CD4-positive, alpha-beta T cell treated with Interleukin-12 subunit alpha and Interleukin-12 subunit beta, for 1 hour (primary cell): ENCODE measurements at places on chromosomes 1 and 21.
A peak's percentile ranks its signal among the peaks of the same experiment; 100 is the strongest.

GRCh38 chr1:229119161-229119560 is 151.8 kb upstream of the RAB4A start:
- no peak for DNase-seq

- DNase-seq = no peak
Measured at GRCh38 chr1:204146965-204147364, 4.9 kb downstream of the ETNK2 start.

GRCh38 chr1:59223989-59224634 is 72.8 kb upstream of the FGGY start:
- no peak for DNase-seq

DNA sequence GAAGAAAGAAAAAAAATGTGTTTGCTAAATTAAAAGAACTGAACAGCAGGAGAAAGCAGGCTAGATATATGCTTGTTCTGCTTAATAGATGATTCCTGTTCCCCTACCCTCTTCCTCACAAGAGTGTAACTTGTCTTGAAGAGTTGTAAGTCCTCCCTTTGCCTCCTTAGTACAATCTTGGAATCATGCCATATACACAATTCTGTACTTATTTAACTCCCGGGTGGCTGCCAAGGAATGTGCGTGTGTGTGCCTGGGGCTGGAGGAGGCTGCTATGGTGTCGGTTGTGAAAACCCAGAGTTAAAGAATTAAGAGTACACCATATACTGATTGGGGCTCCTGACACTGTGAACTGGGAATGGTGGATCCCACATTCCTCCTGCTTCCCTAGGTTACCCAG is 194.2 kb downstream of the SIPA1L2 start:
- DNase-seq = no peak

- DNase-seq = no peak
Measured at GRCh38 chr21:29130270-29130969, at the start of gene MAP3K7CL. MAP3K7CL (plus strand) TSS chr21:29130644; CDS start chr21:29133345, 2,701 bp downstream.

GRCh38 chr1:185376840-185377635 is 60.0 kb upstream of the IVNS1ABP start:
- no peak for DNase-seq

DNA sequence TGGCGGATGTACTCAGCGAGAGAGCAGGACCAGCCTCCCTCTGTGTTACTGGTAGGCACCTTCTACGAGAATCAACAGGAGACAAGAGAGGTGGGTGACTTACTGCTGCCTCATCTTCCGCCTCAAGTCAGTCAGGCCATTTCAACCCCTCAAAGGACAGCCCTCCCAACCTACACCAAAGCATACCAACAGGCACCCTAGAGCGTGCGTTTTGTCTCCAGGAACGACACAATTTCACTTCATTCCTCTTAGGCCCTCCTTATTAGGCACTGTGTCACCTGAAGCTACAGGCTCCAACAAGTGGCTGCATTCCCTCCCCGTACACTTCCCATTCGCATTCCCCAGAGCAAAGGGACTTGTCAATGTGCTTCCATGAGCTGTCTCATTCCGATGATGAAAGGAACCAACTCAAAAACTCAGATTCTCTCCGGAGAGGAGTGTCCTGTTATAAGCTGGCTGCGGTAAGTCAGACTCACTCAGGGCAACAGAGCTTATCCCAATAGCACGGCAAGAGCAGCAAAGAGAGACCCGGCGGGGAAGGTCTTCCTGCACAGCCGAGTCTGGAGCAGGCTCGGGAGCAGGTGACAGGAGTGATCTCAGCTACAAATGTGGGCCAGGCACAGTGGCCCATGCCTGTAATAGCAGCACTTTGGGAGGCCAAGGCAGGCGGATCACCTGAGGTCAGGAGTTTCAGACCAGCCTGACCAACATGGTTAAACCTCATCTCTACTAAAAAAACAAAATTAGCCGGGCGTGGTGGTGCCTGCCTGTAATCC is 120.6 kb upstream of the IFFO2 start:
- DNase-seq = no peak

DNA sequence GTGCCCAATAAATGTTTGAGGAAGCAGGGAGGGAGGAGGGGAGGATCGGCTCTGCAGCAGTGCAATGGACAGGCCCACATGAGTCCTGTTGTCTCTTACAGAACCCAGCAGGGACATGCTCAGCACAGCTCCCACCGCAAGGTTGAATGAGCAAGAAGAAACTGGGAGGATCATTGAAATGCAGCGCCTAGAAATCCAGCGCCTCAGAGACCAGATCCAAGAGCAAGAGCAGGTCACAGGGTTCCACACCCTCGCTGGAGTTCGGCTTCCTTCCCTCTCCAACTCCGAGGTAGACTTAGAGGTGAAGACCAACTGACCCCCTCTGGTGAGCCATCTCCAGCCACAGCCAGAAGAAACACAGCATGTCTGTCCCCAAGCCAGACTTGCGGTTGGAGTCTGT is 15.9 kb upstream of the TMEM125 start:
- no peak for DNase-seq

DNA sequence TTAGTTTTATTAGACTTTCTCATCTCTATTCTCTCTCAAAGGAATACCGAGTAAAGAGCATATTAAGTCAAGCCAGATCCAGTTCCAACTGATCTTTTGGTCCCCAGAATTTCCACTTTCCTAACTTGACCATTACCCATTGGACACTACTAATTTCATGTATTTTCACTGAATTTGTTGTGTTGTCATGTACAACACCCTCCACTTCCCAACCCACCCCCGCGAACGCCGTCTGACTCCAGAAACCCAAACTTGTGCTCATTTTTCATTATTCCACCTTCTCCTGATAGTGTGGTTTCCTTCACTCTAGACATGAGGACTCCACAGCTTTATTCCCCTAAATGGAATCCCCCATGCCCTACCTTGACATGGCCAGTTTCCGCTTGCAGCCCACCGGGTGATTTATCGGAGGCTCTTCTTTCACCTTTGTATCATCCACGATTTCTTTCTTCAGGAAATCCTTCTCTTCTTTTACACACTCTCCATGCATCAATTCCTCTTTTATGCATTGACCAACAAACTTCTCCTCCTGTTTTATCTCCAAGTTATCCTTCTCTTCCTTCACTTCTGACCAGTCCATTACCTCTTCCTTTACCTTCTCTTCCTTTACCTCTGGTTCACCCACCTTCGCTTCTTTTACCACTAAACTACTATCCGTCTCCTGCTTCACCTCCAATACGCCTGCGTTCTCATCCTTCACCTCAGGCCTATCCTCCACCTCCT is 805 bp downstream of the ZNHIT6 start:
- no peak for DNase-seq

DNA sequence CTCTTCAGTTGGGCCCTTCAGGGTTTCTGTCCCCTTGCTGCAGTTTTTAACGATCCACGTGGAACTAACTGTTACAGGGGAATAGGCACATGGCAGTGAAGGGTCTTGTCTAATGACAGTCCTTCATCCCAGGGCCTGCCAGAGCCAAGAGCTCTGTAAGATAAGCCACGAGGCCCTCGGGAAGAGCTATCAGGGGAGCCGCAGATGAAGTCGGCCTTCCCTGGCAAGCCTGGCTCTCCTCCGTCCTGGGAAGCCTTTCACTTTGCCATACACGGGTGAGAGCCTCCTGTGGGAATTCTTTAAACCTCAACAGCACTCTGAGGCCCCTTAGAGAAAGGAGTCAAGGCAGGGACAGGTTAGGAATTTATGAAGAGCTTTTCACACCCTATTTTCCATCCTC is 29.0 kb downstream of the ACP6 start:
- no peak for DNase-seq

DNA sequence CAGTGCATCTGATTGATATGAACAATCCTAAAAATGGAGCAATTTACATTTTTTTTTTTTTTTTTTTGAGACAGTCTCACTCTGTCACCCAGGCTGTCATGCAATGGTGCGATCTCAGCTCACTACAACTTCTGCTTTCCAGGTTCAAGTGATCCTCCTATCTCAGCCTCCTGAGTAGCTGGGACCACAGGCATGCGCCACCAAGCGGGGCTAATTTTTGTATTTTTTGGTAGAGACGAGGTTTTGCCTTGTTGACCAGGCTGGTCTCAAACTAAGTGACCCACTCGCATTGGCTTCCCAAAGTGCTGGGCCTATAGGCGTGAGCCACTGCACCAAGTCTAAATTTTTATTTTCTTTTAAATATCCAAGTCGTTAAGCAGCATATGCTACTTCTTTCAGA is 109.0 kb downstream of the FAF1 start:
- no peak for DNase-seq

DNA sequence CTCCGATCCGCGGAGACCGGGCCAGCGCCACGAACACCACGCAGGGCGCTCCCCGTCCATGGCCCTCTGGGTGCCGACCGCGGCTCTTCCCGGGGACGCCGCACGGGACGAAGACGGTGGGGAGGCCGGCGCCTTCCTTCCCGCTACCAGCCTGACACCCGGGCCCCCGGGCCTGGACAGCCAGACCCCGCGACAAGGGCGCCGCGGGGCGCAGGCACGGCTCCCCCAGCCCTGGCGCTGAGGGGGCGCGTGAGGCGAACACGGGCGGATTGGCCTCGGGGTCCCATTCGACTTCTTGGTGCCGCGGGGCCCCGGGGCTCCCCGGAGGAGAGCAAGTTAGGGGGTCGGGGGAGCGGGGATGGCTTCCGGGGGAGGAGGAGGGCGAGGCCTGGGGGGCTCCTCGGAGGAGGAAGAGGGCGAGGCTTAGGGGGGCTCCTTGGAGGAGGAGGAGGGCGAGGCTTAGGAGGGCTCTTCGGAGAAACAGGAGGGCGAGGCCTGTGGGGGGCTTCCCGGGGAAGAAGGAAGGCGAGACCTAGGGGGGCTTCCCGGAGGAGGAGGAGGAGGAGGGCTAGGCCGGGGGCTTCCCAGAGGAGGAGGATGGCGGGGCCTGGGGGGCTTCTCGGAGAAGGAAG is 537 bp upstream of the KLHL17 start:
- DNase-seq = no peak

GRCh38 chr21:17783481-17784179 is 35.5 kb downstream of the C21orf91 start:
- DNase-seq = peak; percentile 58

- no peak for DNase-seq
Measured at GRCh38 chr1:220894025-220894923, 15.0 kb downstream of the HLX start.

DNA sequence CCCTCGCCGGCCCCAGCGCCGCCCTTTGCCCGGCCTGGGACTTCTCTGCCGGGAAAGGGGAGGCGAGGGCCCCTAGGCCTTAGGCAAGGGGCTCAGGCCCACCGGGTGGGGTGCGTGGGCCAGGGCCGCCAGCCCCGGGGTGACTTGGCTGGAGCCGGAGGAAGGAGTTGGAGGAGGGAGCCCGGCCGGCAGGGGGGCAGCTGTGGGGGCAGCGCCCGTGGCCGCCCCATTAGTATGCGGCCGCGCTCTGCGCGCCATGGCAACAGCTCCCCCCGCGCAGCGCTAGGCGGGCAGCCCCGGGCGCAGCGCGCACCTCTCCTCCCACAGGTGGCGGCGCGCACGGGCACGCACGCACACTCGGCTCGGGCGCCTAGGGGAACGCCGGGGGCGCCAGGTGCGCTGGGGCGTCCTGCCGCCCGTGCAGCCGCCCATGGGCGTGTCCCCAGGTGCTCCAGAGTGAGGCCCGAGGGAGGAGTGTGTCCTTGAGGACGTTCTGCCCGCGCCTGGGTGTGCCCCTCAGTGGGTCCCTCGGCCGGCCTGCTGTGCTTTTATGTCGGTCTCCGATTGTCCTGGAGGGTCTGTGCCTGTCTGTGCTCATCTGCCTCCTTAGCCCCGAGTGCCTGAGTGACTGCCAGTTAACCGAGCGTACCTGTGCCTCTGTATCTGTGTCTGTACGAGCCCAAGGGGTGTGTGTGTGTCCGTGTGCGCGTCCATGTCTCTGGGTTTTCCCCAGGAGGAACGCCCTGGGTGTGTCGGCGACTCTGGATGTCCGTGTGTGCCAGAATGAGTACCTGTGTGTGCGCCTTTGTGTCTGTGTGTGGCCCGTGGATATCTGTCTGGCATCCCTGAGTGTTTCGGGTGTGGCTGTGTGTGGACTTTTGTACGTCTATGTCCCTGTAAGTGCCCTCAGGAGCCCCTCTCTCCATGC is 38.2 kb upstream of the WASF2 start:
- DNase-seq = peak; percentile 57

DNA sequence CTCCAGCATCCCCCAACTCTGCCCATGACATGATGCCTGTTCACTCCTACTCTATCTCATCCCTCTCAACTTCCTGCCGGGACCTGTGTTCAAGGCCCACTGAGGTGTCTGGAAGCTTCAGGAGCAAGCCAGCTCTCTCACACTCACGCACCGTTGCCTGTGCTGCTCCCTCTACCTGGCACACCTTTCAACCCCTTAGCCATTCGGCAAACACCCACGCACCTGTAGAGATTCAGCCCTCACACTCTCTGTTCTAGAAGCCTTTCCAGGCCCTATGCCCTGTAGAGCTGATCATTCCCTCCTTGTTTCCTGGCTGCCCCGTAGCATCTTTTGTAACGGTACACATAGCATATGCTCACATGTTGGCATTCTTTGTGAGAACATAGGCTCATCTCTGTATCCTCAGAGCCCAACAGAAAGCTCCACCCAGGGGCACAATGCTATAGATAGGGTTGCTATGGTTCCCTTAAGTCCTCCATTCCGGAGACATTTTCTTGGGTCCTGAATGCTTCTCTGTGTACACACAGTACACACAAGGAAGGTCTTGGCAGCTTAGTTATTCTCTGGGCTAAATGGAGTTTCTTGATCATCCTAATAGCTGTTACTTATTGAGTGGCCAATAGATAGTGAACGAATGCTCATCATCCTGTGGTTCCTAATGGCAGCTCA is 1.3 kb downstream of the C8B start:
- no peak for DNase-seq

DNA sequence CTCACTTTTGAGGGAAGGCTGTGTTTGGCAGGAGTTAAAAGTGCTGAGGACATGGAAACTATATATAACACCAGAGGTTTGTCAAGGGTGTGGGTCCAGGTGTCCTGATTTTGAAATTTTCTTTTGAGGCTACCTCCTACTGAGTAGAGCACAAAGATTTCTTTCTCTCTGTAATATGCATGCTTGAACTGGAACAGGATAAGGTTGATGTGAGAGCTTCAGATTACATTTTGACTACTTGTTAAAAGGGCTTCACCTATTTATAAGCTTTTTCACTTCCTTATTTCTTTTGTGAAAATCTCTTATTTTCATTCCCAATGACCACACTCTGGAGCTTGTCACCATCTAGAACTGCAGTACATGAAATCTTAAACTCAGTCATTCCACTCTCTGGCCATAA is 59.8 kb upstream of the PLA2G4A start:
- DNase-seq = no peak

DNA sequence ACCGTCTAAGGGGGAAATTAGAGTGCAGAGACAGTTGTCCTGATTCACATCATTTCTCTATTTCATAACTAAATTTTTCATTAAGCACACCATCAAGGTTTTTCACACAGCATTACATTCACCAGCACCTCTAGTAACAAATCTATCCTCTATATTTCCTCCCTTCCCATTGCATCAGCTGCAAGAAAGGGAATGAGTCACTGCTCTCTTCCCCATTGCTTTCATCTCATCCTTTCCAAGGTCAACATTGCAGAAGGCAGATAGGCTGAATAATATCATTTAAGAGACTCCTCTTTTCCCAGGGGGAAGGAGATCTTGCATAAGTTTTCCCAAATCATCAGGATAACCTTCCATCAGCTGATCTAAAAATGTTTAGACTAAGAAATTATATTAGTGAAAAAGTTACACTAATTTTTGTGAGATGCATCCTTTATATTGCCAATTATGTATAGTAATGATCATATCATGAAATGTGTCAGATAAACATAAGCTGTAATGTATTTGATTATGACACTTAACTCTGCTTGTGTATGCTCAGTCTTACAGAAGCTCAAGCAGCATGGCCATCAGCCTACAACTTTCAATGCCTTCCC is 4.3 kb downstream of the INTS7 start:
- no peak for DNase-seq

- no peak for DNase-seq
Measured at GRCh38 chr21:45167796-45168222, 93.4 kb downstream of the ADARB1 start.

GRCh38 chr1:1291548-1292441 is 11.6 kb downstream of the SCNN1D start:
- peak; percentile 74 for DNase-seq
